ENCODE measurements at places on chromosomes 12 and 14. TPM values are rescaled to one million over a fixed set of nuclear protein-coding genes. Genes with fewer than 3 reads are reported as not detected.

GRCh38 chr14:23536494-23536893 lies 15.1 kb downstream of the ZFHX2 start:
- no peak for ATAC-seq

GRCh38 chr12:90170740-90171139 lies 462.1 kb upstream of the ATP2B1 start:
- no peak for ATAC-seq

- ATAC-seq: no peak
Observed at GRCh38 chr12:68111995-68112394, 47.5 kb downstream of the IFNG start.

GRCh38 chr14:92665661-92666110 lies 82.7 kb downstream of the LGMN start:
- ATAC-seq: peak; percentile 15

DNA sequence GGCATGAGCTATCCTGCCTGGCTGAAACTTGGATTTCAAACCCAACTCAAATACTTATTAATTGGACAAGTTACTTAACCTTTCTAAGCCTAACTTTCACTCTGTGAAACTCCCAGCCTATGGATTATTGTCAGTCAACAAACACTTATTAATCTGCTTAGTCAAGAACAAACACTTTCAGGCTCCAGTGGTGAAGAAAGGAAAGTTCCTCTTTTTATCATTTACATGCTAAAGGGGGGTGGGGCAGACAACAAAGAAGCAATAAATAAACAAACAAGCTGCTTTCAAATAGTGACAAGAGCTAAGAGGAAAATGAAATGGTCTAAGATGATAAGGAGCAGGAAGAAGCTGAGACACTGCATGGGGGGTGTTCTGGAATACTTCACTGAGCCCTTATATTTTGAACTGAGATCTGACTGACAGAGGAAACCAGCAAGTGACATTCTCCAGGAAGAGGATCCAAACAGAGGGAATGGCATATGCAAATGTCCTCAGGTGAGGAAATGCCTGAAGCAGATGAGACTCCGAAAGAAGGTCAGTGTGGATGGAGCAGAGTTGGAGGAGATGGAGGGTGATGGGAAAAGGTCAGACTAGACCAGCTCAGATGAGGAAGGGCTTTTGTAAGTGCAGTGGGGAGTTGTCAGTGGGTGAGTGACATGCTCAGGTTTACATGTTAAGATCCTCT lies 259.6 kb downstream of the ITPR2 start:
- no peak for ATAC-seq

- ATAC-seq: no peak
Observed at GRCh38 chr12:128549601-128550218, 274.0 kb downstream of the SLC15A4 start.

DNA sequence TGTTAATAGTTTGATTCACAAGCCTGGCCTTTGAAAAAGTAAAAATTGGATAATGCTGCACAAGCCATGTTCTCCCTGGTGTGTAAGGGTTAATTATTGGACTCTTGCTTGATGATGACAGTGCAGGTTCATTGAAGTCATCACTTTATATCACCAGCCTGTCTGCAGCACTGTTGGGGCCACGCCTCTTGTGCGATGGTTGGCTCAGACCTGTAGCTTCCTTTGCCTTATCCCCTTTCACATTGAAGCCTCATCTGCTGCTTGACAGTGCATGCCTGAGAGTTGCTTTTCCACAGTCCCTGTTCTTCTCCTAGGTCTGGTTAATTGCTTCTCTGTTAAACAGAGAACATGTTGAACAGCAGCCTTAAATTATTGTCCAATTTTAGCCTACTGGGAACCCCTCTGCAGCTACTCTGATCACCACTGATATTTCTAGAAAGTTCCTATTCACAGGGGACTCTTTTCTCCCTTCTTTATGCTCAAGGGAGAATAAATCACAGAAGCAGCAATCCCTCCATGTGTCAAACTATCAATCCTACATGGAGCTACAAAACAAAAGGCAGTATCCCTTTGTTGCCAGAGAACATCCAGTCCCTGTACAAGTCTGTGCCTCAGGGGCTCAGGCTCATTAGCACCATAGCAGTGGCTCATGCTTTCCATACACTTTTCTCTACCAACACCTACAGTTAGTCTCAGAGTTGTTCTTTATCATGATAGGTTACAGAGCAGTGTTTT lies 322.1 kb downstream of the RGS6 start:
- ATAC-seq: no peak

GRCh38 chr14:83217492-83217891 lies 1683.8 kb upstream of the SEL1L start:
- ATAC-seq: peak; percentile 50

DNA sequence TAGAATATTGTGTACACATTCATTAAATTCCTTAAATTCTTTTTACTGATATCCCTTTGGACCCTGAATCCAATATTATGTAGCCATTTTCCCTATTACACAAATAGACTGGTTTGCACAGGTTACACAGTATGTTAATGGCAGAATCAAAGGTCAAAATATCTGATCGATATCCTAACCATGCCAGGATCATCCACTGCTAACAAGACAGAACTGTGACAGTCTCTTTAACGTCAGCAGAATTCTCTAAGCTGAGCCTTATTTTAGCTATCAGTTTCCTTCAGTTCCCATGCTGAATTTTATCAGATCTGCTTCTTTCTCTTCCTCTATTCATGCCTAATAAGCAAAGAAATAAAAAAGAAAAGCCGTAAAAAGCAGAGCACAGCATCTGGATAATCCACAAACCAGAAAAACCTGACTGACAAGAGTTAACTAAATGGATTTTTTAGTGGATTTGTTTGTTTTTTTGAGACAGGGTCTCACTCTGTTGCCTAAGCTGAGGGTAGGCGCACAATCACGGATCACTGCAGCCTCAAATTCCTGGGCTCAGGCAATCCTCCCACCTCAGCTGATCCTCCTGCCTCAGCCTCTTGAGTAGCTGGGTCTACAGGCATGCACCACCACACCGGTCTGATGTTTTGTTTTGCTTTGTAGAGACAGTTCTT lies 130.4 kb downstream of the PAWR start:
- ATAC-seq: no peak

- no peak for ATAC-seq
Observed at GRCh38 chr14:62301911-62302310, 539.7 kb downstream of the SNAPC1 start.

- ATAC-seq: no peak
Observed at GRCh38 chr14:72060460-72060859, 128.2 kb downstream of the RGS6 start.

DNA sequence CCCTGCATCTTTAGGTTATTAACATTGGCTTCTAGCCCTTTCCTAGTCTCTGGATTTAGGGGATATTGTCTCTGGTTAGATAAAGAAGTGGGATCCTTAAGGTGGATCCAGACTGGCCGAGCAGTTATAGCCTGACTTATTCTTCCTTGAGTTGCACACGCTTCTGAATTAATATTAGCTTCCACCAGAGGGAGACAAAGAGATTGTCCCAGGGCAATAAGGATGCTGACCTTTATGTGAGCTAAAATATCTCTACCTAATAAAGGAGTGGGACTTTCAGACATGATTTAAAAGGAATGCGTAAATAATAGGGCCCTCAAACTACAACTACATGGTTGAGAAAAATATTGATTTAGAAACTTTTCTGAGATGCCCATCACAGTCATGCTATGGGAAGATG lies 139.7 kb downstream of the SLCO1B3 start:
- ATAC-seq: no peak

- ATAC-seq: peak; percentile 67
Observed at GRCh38 chr14:67583711-67584644, 16.1 kb downstream of the PIGH start.

- no peak for ATAC-seq
Observed at GRCh38 chr14:68255693-68256178, 436.2 kb downstream of the RAD51B start.

DNA sequence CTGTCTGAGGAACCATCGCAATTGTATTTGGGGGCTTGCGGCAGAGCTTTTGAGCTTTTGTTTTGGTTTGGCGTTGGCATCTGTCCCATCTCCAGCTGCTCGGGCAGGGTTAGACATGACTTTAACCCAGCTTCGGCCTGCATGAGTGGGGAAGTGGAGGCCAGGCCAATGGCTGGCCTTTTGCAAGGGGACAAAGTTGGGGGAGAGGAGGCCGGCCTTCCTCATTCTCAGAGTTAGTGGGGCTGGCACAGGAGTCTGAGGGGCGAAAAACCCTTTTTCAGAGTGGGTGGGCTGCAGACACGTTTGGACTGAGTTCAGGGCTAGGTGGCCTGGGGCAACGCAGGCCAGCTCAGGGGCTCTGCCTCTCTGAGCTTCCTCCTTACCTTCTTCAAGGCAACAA lies 5.2 kb downstream of the KRT82 start:
- ATAC-seq: no peak

- ATAC-seq: no peak
Observed at GRCh38 chr14:33705490-33705889, 245.4 kb downstream of the EGLN3 start.

DNA sequence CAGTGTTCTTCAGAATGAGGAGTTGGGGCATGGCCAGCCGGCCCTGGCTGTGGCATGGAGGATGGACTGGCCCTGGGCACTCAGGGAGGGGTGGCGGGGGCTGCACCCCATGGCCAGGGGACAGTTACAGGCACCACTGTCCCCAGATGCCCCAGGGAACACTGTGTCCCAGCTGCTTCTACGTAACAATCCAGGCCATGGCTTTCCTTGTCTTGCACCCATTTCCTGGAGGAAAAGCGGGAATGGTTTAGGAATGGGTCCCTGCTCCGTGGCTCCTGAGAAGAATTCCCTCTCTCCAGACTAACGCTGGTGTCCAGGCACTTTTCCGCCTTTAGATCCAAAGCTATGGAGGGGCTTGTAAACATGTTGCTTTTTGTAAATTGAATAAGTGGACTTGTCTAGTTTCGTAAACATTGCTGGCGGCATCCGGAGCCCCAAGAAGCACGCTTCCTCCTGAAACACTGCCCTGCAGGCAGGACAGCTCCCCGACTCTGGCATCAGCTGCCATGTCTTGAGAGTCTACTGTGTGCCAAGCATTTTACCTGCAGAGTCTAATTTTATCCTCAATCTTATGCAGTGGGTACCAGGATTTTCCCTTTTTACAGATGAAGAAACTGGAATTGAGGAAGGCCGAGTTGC lies 238.3 kb downstream of the SLC41A2 start:
- ATAC-seq: no peak

GRCh38 chr12:52050116-52050757 lies 1.0 kb upstream of the NR4A1 start:
- peak; percentile 13 for ATAC-seq

DNA sequence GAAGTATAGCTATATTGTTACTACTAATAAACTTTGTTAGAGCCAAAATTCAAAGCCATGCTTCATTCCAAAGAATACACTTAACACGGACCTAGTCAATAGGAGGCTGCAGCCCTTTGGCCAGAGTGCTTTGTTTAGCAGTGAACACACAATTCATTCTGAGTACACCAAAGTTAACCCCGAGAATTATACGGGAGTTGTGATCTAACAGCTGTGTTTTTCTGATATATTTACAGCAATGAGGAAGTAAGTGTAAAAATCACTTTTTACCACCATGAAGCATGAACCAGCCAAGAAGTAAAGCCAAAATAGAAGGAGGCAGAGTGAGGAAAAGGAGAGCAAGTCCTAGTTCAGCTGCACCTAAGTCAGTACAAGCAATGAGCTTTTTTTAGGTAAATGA lies 156.8 kb upstream of the PDE3A start:
- ATAC-seq: no peak

- ATAC-seq: peak; percentile 58
Observed at GRCh38 chr12:18430425-18431048, 169.2 kb downstream of the PIK3C2G start.

GRCh38 chr12:92628476-92628875 lies 74.3 kb upstream of the PLEKHG7 start:
- no peak for ATAC-seq

- ATAC-seq: no peak
Observed at GRCh38 chr12:30828686-30829085, 73.9 kb upstream of the CAPRIN2 start.

DNA sequence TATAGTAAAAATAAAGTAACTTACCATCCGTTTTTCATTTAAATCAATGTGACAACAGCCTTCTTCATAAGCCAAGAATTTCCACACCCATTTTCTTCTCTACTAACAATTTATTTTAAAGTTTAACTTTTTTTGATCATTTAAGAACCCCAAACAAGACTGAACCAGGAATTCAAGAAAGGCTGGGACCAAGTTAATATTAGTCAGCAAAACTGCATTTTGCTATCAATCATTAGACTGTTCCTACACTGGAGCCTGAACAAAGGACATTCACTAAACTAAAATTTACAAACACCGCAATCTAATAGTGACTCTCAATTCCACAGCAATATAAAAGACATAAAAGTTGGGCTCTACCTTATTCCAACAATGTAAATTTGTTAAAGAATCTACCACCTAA lies 73.6 kb downstream of the OSBPL8 start:
- ATAC-seq: no peak

GRCh38 chr14:68106456-68106855 lies 286.9 kb downstream of the RAD51B start:
- ATAC-seq: no peak

DNA sequence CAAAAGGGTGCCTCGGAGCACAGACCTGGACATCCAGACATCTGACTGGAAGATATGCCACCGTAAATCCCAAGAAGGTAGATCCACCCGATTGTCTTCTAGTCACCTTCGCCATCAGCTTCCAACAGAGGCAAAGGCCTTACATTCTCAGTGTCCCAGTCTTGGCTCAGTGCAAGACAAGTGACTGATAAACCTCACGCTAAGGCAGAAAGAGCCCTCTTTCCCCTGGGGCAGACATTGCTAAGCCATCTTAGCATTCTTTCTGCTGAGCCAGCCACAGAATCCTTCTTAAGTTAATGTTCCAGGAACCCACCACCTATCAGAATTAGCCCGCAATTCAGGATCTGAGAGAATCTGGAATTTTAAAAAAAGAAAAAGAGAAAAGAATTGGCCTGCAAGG lies 4.3 kb upstream of the PLEKHG6 start:
- ATAC-seq: no peak

Gene RTL1
- not detected for total RNA-seq

Gene TRMT61A
- 25.7 TPM for total RNA-seq

Gene CLEC4E
- total RNA-seq: 1.5 TPM

Gene LRTM2
- not detected for total RNA-seq

Gene ZC3H10
- total RNA-seq: 5.0 TPM

Gene TAS2R9
- total RNA-seq: not detected

Gene KCNH3
- total RNA-seq: 0.31 TPM

Gene INSM2
- total RNA-seq: 0.23 TPM

Gene CFAP251
- 1.1 TPM for total RNA-seq

Gene CELA1
- total RNA-seq: not detected

Gene ADCY6
- 21.9 TPM for total RNA-seq

Gene PARPBP
- total RNA-seq: 1.3 TPM

Gene AKT1
- total RNA-seq: 283 TPM

Gene SIRT4
- total RNA-seq: 3.9 TPM

Gene COQ10A
- total RNA-seq: 18.4 TPM

Measured in gastroesophageal sphincter (tissue), 4 donors.